IMR-90 (cell line): ENCODE measurements at places on chromosomes 13 and 19.

GRCh38 chr13:91360246-91360751 lies 12.8 kb downstream of the MIR17HG start:
- no peak for DNase-seq

GRCh38 chr13:30991184-30991583 lies 58.7 kb downstream of the TEX26 start:
- no peak for DNase-seq

DNA sequence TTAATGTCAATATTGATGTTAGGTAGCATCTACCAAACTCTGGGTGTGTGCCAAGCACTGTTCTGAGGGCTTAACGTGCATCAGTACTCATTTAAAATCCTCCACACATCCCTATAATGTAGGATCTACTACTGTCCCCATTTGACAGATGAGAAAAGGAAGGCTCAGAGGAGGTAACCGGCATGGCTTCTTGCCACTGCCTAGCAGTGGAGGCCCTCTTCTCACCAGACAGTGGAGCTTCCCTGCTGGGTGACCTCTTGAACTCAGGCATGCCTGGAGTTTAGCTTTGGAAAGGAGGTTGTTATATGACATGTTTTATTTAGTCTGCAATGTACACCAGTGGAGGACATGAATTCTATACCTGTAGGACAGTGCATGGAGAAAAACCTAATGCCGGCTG lies 2.1 kb downstream of the SPATA13 start:
- DNase-seq: no peak

DNA sequence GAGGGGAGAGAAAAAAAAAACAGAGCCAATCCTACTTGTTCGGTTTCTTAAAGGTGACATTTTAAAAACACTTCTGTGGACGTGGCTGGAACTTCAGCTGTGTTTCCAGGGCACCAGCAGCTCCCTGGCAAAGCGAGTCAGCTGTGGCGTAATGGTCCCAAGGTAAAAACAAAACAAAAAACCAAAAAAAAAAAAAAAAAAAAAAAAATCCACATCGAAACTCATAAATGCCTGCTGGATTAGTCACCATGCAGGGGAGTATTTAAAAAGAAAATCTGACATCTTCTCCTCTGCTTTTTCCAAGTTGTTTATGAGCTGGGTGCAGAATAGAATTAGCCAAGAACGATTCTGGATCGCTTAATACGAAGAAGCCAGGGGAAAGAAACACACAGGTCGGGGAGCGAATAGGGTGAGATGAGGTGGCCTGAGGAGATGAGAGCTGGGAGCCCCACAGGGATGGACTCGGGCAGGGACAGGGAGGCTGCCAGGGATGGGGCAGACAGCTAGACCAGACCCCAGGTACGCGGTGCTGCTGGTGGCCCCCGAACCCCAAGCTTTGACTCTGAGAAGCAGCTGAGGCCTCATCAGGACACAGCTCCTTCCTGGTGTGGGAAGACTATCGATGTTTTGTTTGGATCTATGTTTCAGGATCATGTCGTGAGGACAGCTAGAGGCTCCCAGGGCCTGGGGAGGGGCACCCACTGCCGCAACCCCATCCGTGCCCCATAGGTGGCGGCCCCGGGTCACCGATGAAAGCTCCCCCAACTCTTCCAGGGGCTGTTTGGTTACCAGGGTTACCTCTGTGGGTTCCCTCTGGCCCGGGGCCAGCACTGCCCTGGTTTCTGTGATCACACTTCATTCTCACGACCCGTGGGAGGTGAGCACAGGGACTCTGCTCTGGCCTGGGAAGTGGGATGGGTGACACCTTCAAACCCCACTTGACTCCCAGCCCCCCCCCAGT lies 3.1 kb upstream of the CTXN1 start:
- peak; percentile 88 for DNase-seq

- DNase-seq: no peak
These were observed 2662.4 kb upstream of the PCDH20 start for GRCh38 chr13:64078025-64078424.

- peak; percentile 88 for DNase-seq
These were observed 307.0 kb downstream of the UQCRFS1 start for GRCh38 chr19:28905996-28906395.

GRCh38 chr19:5804516-5805461 lies at the start of gene NRTN:
TSS of gene NRTN (plus strand) at chr19:5805067. CDS start at chr19:5824166, 19,099 bp downstream.
- DNase-seq: no peak

GRCh38 chr19:55079400-55080038 lies 3.9 kb downstream of the EPS8L1 start:
- DNase-seq: no peak

DNA sequence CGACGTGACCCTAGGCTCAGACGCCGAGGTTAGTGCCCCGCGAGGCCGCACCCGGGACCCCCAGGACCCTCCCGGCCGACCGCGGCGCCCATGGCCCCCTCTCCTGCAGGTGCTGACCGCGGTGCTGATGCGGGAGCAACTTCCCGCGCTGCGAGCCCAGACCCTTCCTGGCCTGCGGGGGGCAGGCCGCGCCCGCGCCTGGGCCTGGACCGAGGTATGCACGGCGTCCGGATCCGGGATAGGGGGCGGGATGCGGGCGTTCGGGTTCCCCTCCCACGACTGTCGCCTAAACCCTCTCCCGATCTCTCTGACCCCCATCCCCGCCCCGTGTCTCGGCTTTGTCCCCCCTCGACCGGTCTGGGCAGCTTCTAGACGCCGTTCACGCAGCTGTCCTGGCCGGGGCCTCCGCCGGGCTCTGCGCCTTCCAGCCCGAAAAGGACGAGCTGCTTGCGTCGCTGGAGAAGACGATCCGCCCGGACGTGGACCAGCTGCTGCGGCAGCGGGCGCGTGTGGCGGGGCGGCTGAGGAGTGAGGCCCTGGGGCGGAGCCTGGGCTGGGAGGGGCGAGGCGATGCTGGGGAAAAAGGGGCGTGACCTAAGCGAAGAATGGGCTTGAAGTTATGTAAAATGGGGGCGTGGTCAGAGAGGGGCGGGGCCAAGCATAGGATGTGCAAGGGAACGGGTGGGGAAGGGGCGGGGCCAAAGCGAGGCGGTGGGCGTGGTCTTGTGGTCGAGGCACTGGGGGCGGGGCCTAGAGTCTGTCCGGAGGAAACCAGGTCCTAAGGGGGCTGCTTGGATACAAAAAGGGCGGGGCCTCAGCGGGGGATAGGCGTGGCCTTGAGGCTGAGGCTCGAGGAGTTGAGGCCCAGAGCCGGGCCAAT lies 16.0 kb upstream of the COLGALT1 start:
- peak; percentile 92 for DNase-seq

DNA sequence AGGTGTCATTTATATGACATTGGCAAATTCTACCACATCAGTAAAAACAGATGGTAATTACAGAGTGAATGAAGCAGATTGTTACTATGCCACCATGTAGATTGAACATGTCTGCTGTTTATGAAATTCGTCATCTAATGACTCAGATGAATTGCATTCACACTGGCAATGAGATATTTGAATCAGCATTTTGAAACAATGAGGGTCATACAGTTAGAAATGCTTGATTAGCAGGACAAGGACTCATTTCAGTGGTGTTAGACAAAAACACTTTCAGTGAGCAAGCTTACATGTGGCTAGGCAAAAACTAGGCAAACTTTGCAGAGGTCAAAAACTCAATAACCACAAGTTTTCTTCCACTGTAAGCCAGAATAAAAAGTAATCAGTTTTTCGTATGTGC lies 1165.0 kb downstream of the SLITRK1 start:
- DNase-seq: peak; percentile 59

DNA sequence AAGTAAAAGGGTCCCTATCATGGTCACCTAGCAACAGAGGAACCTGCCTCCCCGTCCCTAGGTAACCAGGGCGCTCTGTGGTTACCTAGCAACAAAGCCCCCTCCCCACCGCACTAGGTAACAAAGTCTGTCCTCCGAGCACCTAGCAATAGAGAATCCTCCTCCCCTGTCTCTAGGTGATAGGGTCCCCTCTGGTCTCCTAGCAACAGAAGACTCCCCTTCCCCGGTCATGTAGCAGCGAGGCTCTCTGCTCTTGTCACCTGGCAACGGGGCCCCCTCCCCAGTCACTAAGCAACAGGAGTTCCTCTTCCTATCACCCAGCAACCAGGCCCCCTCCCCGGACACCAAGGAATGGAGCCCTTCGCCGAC lies 307 bp downstream of the JOSD2 start:
- no peak for DNase-seq

DNA sequence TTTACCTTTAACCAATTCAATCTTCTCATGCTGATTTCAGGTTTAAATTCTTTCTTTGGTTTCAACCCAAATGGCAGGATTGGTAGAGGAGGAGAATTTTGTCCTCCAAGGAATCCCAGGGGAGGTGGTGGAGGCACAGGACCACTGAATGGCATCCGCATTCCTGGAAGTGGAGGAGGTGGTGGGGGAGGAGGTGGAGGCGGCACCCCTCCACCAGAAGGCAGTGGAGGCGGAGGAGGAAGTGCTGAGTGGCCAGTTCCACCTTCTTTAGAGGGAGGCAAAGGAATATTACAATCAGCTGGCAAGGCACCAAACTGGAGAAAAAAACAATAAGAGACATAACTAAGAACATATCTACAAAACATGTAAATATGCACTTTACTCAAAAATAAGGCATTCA lies 192.9 kb downstream of the DIAPH3 start:
- no peak for DNase-seq

DNA sequence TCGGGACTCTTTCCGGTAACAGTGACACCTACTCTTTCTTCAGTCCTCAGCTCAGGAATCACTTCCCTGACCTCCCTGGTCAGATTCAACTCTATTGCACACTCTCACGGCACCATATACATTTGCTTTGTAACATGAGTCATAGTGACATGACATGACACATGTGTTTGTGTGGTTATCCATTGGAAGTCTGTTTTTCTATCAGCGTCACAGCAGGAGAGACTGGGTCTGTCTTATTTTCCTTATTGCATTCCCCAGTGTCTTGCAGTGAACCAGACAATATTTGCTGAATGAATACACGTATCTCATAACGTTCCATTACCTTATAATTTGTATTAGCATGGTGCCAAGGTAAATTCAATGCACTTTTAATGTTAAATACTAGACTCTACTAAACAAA lies 102.0 kb downstream of the DCLK1 start:
- peak; percentile 5 for DNase-seq

GRCh38 chr13:87497426-87497825 lies 173.7 kb upstream of the SLITRK5 start:
- no peak for DNase-seq

- no peak for DNase-seq
These were observed 2.8 kb upstream of the ZNF83 start for GRCh38 chr19:52640916-52641315.

DNA sequence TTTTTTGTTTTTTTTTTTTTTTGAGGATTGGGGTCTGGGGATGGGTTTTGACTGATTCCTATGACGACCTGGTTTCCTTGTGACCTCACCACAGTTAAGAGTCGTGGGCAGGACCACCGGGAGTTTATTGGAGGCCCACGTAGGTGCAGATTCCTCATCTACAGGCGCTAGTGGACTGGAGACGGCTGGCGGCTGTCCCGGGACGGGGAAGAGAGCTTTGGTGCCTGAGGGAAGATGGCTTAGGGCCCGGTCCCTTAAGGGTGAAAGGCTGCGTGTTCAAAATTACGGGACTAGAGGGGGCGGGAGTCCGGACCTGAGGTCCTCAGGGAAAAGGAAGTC lies 682 bp upstream of the TEAD2 start:
- peak; percentile 45 for DNase-seq

DNA sequence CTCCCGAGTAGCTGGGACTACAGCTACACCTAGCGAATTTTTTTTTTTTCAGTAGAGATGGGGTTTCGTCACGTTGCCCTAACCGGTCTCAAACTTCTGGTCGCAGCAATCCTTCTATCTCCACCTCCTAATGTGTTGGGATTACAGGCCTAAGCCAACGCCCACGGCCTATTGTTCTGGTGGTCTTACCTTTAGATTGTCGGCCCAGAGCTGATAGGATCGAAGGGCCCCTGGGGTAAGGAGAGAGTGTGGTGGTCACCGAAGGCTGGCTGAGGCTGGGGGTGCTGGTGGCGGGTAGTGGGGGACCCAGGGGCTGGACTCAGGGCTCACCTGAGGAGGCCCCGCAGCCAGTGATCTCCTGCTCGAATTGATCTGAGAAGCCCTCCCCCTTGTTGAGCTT lies 7.0 kb downstream of the CRB3 start:
- no peak for DNase-seq

DNA sequence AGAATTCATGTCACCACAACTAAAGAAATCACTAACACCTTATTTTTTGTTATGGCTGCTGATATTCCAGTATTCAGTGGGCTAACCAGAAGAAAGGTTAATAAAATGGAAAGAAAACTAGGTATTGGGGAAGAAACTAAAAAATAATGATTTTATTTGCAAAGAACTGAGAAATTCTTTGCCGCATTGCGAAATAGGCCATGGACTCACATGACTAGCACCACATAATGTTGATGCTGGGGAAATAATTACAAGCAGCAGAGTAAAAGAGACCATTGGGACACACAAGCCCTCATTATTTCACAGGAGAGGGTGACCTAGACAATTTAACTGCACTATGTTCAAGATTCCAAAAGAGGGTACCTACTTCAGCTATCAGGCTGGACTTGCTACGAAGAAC lies 1411.5 kb downstream of the SLITRK5 start:
- DNase-seq: no peak

- DNase-seq: no peak
These were observed 12.9 kb upstream of the PCCA start for GRCh38 chr13:100075700-100076587.

- DNase-seq: no peak
These were observed 14.2 kb downstream of the FCAR start for GRCh38 chr19:54888239-54888638.

- DNase-seq: peak; percentile 99
These were observed 319 bp upstream of the DBP start for GRCh38 chr19:48637449-48637947.

DNA sequence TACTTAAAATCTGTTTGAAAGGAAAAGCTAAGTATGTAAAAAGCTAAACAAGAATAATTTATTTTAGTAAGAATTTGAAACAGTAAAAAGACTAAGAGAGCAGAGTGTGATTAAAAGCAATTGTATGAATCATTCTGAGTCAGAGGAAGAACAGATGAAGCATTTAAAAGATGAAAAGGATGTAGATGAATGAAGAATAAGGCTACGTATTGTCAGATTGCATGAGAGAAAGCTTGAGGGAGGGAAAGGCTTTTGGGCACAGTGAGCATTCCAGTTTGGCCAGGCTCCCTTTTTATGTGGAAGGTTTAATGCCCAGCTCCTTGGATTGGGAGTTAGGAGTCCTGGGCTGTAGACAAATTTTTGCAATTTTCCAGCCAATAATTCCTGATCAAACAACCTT lies 117.7 kb downstream of the FREM2 start:
- no peak for DNase-seq
